ENCODE measurements at places on chromosomes 5 and 9. TPM values are rescaled to one million over a fixed set of nuclear protein-coding genes. Genes with fewer than 3 reads are reported as not detected.

The IFNA10 gene
- not detected for total RNA-seq

The PCDHGA10 gene
- total RNA-seq, result 5.0 TPM

The TMEM267 gene
- total RNA-seq, result 3.3 TPM

The INSL4 gene
- total RNA-seq, result not detected

The PCDHA1 gene
- total RNA-seq, result not detected

The SVEP1 gene
- total RNA-seq, result 40.1 TPM

The PRLR gene
- 56.8 TPM for total RNA-seq

The GABRA6 gene
- not detected for total RNA-seq

The LMX1B gene
- total RNA-seq, result not detected

Measured in Peyer's patch (tissue), 4 donors.